ENCODE measurements at places on chromosomes 3 and 15.

GRCh38 chr3:35263477-35263876, 375.8 kb upstream of the ARPP21 start:
- DNase-seq: no peak

GRCh38 chr3:169600732-169601131, 62.8 kb downstream of the MECOM start:
- DNase-seq: no peak

DNA sequence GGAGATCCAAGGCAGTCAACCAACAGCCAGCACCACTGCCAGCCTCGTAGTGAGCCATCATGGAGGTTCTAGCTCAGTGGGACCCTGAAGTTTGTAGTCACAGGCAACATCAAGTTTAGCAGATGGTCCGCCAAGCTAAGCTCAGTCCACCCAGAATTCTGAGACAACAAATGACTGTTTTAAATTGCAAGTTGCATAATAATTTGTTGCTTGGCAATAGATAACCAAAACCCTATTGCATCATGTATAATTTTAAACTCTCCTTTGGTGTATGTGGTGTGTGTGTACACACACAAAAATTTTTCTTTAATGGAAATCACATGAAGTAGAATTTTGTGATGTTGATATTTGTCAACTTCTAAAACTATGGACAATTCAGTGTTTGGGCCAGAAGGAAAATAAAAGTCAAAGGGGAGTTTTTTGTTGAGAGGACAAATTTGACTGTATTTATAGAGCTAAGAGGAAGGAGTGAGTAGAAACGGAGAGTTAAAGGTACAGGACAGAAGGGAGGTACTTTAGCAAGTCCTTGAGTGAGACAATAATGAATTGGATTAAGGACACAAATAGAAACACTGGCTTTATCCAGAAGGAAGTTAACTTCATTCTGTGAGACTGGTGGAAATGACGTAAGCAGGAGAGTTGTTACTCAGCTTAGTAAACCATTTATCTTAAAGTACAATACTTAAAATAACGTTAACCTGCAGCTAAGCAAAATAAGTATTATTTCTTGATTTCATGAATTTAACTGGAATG, 83.6 kb downstream of the NCEH1 start:
- DNase-seq: no peak

GRCh38 chr3:69294014-69294766, 91.7 kb downstream of the FRMD4B start:
- DNase-seq: no peak

DNA sequence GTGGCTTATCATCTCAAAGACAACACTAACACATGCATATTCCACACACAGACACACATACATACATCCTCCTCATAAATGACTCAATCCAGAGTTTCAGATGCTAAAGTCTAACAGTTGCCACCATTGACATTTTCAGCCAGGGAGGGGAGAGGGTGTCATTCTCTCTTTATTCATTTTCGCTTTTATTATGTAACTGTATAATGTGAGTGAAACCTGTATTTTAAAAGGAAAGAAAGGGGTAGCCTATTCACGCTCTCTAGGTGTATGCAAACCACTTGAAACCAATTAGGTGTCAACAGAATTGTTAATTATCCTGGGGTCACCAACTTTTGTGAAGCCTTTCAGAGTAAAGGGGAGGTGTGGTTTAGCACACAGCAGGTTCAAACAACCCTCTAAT, 1282.9 kb downstream of the ROBO2 start:
- DNase-seq: no peak

DNA sequence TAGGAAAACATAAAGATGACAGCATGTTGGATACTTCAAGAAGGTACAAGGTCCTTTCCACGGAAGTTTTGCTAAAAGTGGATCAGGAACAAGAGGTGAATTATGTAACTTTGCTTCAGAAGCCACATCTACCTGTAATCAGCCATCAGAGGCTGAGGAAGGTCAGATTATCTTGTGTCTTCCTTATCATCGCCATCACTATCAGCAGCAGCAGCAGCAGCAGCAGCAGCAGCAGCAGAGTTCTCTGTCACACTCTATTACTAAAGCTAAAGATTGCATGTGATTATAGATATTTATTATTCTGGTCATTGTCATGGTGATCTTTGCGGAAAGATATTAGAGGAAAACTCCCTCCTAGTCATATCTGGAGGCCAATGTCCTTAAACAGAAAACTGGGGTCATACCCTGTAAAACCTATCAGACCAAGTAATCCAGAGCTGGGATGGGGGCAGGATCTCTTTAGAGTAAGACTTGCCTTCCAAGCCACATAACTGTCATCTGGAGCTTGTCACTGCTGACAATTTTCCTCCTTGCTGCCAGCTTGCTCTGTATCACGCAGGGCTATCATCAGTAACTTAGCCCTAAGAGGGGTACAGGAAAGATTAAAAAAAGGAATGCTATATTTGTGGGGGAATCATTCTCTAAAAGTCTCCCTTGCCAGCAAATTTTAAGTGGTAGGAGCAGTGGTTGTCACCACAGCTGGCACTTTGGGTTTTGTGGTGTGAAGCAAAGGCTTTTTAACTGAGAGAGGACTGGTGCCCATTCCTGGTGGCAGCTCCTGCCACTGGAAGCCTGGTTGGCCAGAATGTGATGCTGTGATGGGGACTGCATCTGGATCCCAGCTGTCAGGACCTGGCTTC, 130.9 kb upstream of the RASGRP1 start:
- no peak for DNase-seq

GRCh38 chr15:27499719-27500118, 528.7 kb downstream of the GABRG3 start:
- no peak for DNase-seq

DNA sequence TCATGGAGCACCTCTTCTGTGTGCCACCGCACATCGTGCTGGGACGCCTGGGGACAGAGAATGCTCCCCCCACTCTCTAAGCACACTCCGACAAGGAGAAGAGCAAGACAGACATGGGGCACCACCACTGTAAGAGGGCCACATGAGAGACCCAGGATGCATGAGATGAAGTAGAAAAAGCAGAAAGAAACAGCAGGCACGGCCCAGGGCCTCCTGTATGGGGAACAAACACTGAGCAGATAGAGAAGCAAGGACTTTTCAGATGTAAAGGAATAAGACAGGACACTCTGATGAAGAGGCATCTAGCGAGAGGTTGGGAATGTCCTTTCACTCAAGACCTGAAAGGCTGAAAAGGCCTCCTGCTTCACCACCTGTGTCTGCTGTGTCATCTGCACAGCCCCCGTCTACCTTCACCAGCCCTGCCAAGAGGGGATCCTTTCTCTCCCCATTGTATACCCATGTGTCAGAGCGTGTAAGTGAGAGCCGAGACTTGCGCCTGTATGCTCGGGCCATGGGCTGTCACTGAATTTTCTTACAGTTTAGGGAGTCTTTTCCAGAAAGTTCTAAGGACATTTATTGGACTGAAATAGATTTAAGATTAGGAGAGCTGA, 125.6 kb downstream of the LRRK1 start:
- no peak for DNase-seq

DNA sequence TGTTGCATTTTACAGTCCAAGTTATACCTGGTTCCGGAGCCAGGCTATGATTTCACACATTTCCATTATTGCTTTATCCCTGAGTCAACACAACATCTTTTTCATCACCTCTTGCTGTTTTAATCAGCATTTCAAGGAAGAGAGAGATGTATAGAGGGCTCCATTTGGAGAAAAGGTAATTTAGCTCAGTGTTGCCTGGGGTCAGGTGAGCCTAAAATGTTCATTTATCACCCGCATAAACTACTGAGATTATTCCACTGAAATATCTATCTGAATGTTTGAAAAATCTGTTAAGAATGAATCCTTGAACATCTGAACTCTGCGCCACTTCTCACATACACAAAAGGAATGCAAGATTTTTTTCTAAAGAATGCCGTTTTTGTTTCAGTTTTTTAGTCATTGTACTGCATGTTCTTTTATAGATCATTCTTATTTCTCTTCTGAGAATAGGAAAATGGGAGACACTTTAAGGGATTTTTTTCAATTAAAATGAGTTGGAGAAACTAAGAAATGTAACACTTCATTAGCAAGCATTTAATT, 51.5 kb upstream of the AGTR1 start:
- DNase-seq: no peak

DNA sequence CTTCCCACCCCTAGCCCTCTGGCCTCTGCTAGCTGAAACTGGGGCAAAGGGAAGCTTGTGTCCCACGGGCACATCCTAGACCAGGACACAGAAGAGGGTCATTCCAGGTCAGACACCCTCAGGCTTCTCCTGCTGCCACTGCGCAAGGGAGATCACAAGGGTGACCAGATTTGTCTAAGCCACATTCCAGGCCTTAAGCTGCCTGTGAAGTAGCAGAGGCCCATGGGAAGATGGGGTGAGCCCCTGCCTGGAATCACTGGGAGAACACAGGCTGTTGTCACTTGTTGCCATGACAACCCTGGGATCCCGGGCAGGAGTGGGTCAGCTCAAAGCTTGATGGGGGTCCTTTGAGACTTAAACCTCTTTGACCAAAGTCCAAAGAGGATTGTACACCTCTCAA, 10.8 kb downstream of the STRA6 start:
- DNase-seq: no peak
